Stimulated activated CD8-positive, alpha-beta memory T cell treated with anti-CD3 and anti-CD28 coated beads, Interleukin-7, amount 100 ng/mL, for 4 hours (primary cell): ENCODE measurements at places on chromosomes 7 and 10.

GRCh38 chr7:3103614-3104398 lies 60.1 kb upstream of the CARD11 start:
- DNase-seq, result no peak

DNA sequence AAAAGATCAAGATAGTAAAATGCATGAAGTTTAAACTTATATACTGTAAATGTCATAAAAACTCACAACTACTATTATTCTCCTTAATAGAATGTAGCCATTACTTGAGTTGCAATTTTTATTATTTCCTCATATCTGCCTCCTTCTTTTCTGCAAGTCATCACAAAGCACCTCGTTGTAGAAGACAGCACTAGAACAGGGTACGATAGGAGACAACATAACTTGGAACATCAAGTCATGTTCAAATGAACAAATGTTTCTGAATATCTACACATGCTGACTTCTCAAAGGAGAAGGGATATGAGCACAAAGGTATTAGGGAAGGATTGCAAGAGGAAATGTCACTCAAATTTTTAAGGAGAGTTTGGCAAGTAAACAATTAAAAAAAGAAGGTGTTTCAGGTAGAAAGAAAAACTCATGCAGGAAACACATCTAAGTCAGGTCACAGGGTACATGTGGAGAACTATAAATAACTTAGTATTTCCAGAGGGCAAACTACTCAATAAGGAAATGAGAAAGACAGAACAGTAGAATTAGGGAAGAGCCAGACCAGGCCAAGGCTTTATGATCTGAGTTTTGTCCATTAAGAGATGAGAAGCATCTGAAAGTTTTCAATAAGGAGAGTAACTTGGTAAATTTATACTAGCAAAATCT lies 186.7 kb downstream of the CRPPA start:
- no peak for DNase-seq

DNA sequence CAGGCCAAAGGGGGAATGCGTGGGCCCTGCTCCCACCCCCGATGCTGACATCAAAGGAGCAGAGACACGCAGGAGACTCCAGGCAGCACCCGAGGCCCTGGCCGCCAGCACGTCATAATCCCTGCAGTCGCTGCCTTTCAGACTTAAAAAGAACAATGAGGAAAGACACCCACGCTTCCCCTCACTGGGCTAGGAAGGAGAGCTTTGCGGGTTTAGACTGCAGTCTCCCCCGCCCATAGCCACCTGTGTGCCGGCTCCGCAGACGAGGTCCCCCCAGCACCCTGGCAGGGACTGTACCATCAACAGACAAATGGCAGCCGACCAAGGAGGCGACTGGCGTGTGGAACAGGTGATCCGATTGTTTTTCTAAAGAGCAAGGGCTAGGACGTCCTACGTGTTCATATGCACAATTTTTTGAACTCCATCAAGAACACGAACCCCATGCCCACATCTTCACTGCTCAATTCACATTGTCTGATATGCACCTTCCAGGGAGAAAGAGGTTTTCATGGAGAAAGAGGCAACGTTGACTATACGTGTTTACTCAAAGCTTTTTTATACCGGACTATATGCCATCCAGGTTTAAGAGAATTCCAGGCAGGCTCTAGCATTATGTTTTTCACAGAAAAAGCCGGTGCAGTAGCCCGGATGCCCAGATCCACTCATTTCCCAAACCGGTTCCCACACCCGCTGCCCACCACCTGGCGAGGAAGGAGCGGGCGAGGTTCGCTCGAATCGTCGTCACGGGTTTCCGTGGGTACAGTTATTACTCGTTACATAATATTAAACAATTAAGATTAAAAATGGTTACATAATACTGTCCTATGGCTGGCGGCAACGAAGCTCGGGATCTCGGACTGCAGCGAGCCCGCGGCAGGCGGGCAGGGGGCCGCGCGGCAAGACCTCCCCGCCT lies 1.1 kb downstream of the GRB10 start:
- no peak for DNase-seq

DNA sequence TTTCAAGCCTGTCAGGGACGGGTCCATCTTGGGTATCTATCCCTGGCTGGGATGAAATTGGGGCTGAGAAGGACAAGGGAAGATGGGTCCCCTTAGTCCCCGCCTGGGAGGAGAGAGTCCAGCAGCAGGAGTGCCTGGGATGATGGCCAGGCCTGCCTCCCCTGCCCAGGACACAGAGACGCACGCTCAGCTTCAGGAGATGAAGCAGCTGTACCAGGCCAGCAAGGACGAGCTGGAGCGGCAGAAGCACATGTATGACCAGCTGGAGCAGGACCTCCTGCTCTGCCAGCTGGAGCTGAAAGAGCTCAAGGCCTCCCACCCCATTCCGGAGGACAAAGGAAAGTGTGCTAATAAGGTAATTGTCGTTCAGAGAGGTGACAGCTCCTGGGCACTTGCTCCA lies 15.4 kb downstream of the CCDC136 start:
- no peak for DNase-seq

DNA sequence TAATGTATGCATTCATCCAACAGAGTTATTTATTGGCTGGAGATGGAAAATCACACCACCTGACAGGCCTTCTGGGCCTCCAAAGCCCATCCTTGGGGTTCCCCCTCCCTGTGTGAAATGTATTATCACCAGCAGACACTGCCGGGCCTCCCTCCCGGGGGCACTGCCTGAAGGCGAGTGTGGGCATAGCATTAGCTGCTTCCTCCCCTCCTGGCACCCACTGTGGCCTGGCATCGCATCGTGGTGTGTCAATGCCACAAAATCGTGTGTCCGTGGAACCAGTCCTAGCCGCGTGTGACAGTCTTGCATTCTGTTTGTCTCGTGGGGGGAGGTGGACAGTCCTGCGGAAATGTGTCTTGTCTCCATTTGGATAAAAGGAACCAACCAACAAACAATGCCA lies 15.3 kb downstream of the TACR2 start:
- DNase-seq, result no peak

DNA sequence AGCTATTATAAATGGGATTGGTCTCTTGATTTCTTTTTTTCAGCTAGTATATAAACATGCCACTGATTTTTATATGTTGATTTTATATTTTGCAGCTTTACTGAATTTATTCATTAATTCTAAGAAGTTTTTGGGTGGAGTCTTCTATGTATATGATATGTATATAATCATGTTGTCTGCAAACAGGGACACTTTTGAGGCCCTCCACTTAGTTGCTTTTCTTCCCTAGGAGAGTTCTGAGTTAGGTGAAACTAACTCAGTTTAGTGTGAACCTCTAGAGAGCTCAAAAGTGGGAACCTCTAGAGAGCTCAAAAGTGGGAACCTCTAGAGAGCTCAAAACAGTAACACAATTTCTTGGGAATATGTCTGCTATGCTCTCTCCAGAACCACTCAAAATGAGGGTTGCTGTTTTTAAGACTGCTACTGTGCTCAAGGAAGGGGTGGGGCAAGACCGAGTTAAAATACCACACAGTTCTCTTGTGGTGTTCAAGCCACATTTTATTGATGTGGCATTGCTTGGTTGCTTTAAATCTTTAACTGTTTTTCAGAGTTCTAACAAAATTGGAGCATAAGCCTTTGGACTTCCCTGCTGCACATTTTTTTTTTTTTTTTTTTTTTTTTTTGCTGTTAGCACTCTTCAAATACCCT lies 13.2 kb downstream of the CCDC7 start:
- no peak for DNase-seq

DNA sequence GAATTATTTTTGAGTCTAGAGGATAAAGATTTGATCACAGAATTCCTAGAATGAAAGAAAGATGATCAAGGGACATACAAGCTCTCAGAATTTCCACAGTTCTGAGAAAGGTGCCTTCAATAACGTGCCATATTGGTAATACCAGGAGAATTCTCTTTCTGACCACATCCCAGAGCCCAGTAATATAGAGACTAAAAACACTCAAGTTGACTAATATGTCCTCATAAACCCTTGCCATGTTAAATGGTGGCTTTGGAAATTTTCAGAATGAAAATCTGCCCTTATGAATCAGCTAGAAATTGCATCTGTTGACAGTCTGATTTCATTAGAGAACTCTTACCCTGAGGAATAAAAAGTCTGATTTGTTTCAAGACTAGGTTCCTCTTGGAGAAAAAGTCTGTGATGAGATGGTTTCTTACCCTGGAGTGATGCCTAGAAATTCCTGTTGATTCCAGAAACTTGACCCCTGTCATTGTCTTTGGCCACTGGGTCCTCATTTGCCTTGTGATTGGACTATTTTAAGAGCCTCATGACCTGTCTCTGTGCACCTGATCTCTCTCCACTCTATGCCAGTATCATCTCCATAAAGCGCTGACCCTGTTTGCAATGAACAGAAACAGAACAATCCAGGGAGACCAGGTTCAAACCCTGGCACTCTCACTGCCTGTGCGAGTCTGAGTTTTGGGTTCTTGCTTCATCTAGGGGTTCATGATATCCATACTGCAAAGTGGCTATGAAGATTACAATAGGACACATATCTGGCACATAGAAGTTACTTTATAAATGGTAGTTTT lies 3.3 kb downstream of the IL2RA start:
- DNase-seq, result no peak

GRCh38 chr7:11607686-11608085 lies 224.3 kb downstream of the THSD7A start:
- no peak for DNase-seq

DNA sequence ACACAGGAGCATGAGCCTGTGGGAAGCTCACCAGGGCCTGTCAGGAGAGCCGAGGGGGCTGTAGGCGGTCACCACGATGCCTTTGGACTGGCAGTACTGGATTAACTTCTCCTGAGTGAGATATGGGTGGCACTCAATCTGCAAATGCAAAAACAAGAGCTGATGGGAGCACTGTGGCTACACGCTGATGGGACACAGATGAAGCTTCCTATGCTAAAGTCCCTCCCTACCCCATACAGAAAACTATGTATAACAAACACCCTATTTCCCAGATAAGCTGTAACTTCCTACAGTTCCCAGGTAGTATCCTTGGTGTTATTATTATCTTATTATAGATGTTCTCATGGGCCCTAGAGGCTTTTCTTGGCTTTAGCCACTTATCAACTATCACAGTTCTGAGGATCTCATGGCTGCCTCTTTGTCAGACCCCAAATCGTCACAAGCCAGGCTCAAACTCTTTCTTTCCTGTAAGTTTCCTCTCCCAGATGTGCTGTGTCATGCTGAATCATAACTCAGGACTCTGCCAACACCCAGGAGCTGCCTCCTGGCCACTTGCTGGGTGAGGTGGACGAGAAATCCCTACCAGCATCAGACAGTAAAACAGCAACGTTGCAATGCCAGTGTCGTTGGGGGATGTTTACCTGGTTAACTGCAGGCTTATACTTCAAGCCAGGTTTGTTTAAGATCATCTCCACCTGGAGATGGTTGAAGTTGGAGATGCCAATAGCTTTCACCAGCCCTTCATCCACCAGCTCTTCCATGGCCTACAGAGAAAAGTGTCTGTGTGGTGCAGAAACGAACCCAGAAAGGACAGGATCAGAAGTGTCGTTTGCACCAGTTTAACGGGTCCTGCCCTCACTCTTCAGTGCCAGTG lies 10.3 kb downstream of the AKR1B1 start:
- no peak for DNase-seq

DNA sequence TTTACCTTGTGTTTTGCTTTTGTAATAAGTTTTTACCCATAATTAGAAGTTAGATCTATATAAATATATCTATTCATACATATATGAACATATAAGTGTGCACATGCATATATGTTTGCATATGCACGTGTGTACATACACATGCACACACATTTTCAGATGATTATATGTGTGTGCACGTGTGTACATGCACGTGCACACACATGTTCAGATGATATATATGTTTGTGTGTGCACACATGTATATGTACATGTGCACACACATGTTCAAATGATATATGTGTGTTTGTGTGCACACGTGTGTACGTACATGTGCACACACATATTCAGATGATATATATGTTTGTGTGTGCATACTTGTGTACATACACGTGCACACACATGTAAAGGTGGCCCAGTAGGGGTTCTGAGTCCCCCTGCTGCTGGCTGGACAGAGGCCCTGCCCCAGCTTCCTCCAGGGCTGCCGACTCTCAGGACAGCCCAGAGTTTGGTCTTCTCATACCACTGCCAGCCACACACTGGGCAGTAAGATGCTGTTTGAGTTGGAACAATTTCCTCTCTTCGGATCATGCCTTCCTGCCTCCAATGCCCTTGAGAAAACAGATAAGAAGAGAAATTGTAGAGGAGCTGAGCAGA lies 252.3 kb upstream of the PPP2R2D start:
- no peak for DNase-seq

- no peak for DNase-seq
Observed at GRCh38 chr7:30912986-30913811, 1.5 kb downstream of the AQP1 start.

DNA sequence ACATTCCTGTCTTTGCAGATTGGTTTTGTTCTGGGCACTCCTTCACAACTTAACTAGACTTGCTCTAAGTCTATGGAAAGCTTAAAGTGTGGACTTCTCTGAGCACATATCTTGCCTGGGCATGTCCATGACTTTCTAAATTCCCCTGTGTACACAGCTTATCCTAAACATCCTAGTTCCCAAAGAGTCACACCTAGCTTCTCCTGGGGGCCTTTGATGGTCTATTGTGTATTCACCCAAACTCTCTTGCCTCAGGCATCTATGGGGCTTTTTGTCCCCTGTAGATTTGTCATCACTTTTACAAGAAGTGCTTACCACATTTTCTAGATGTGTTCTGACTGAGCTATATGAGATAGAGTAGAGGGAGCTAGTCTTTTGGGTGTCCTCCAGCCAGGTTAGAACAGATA lies 12.2 kb upstream of the ZNF488 start:
- DNase-seq, result no peak

GRCh38 chr10:2883238-2883637 lies 184.1 kb upstream of the PFKP start:
- no peak for DNase-seq

DNA sequence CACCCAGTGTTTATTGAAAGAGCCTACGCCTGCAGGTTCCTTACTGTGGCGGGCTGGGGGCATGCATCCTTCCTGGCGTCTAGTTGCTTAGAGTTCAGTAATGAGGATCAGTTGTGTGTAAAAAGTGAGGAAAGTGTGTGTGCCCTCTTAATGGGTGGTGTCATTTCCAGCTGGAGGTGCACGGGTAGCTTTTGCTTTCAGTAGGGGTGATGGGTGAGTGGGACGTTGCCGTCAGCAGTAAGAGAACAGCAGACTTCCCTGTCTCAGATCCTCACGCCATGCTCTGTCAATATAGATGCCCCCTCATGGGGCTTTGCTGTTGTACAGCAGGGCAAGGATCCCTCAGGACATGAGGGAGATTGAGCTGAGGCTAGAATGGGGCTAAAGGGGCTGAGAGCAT lies 352.6 kb upstream of the GALNT17 start:
- no peak for DNase-seq

- DNase-seq, result no peak
Observed at GRCh38 chr10:123269017-123269552, 114.9 kb downstream of the BUB3 start.

GRCh38 chr7:149196705-149197171 lies 1.4 kb downstream of the ZNF282 start:
- DNase-seq, result no peak

DNA sequence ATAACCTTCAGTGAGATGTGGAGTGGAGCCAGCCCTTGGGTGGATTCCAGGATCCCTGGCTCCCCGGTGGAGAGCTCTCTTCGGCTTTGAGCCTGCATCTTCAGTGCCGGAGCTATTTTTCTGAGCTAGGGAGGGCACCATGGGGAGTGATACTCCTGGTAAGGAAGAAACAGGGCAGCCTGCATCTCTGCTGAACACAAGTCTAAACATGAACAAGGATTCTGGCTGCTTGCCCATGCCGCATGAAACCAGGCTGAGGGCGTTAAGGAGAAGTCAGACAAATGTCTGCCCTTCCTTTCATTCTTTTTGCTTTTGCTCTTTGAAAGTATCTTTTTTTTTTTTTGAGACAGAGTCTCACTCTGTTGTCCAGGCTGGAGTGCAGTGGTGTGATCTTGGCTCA lies 60.4 kb downstream of the EVX1 start:
- no peak for DNase-seq

- DNase-seq, result no peak
Observed at GRCh38 chr7:110591341-110591740, 499.6 kb upstream of the LRRN3 start.
